Omental fat pad (tissue), 4 donors: ENCODE measurements at places on chromosomes 3 and 15. TPM values are rescaled to one million over a fixed set of nuclear protein-coding genes. Genes with fewer than 3 reads are reported as not detected.

DNA sequence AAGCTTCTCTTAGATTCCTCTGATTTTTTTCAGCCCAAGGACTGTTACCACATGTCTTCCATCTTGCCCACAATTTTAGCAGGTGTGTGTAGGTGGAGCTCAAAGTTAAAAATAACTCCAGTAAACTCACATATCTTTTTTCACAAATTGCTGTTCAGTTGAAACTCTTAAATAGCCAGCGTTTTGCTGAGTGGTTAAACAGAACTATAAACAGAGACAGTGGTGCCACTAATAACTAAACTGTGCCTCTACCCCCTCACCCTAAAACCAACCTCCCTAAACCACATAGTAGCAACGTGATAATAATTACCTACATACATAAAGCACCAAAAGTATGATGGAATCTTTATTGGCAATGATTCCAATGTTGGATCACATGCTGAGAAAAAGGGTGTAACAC, 525.1 kb downstream of the PDCD6IP start:
- DNase-seq = no peak

DNA sequence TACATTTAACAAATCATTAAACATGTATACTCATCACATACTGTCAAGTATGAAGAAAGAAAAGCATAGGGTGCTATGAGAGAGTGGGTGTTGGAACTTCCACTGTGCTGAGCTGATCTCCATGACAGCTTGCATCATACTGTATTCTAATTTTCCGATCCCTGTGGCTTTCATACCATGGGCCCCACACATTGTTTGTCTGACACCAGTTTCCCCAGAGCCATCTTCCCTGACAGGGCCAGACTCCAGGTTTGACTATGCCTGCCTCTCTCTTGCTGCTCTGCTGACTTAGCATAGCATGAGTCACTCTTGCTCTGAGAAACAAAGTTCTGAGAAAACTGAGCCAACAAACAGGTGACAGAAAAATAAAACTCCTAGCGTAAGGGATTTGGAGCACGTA, 37.0 kb upstream of the CASR start:
- DNase-seq = no peak

DNA sequence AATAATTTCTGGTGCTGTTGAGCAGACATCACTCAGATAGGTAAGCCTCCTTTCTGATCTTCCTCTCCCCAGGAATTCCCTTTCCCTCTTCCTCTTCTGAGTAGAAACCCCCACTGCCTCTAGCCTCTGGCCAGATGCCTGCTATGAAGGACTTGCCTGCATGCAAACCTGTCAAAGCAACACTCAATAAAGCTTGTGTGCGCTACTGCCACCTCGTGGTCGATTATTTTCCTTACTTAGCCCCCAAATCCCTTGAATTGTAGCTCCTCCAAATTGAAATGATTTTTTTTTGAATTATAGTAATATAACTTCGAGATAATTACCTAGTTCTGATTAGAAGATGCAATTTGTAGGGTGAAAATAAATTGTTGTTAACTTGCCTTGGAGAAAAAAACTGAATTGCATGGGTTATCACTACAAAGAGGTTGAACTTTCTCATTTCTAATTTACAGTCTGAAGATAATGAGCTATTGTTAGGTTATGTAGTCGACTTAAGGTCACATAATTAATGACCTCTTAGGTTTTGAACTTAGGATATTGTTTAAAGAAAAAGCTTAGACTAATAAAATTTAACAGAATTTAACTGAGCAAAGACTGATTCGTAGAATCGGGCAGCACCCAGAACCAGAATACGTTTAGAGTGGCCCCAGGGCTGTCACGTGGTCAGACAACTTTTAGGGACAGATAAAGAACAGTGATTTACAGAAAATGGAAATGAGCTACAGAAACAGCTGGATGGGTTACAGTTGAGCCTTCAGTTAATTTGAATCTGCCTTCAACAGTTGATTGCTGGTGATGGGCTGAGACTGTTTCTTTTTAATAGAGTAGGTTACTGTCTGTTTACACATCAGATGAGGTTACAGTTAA, 269.3 kb downstream of the ARPP21 start:
- DNase-seq = peak; percentile 60

The HYAL1 gene
- total RNA-seq = 32.3 TPM

The KCNMB3 gene
- 6.3 TPM for total RNA-seq

The FSIP1 gene
- total RNA-seq = 0.32 TPM
